ENCODE measurements at places on chromosomes 7 and 10.

GRCh38 chr7:150371131-150371995 lies 2.7 kb downstream of the REPIN1 start:
- peaks cover 6% of the 10 kb centered on the region for H3K36me3 ChIP-seq

DNA sequence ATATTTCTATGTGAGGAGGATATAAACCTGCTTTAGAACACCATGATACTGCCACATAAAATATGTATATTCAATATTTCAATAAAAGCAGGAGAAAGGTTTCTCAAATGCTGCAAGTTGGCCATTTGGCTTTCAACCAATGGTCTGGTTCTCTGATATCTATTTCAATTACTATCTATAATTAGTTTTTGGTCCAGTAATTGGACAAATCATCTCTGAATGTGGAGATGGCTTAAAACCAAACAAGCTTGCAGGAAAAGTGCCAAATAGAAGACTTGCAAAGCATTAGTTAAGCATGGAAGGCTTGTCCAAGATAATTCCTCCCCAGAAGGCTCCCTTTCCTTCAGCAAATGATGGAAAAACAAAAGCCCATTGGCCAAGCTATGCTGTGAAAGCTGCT lies 140.1 kb downstream of the CPEB3 start:
- DNase-seq = no peak
- H3K27ac ChIP-seq = no peak overlapping the region

DNA sequence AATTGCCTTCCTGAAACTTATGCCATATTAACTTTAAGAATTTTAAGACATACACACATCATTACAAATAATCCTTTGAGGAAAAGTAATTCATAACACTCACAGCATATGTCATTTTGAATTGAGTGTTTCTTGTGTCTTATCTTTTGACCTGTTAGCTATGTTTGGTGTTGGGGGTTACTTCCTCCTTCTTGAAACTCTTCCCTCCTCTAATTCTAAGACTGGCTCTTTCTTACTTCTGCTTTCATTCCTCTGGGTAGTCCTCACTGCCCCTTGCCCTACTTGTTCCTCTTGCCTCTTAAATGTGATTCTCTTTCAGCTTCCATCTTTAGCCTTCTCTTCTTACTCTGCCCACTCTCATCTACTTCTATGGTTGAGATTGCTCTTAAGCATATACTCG lies 28.3 kb upstream of the PIP4K2A start:
- H3K36me3 ChIP-seq = no peaks in the 10 kb centered on the region
- H3K27ac ChIP-seq = no peak overlapping the region
- H3K4me1 ChIP-seq = no peaks in the 10 kb centered on the region
- no peaks in the 10 kb centered on the region for H3K27me3 ChIP-seq
- DNase-seq = no peak

- H3K27me3 ChIP-seq = no peaks in the 10 kb centered on the region
- peak; percentile 83 for DNase-seq
- H3K27ac ChIP-seq = peak overlapping the region; percentile 33
- H3K4me3 ChIP-seq = no peak overlapping the region
These were observed 194.4 kb upstream of the IMMP2L start for GRCh38 chr7:111756687-111757178.
